ENCODE measurements at places on chromosomes 5 and 9. TPM values are rescaled to one million over a fixed set of nuclear protein-coding genes. Genes with fewer than 3 reads are reported as not detected.

DNA sequence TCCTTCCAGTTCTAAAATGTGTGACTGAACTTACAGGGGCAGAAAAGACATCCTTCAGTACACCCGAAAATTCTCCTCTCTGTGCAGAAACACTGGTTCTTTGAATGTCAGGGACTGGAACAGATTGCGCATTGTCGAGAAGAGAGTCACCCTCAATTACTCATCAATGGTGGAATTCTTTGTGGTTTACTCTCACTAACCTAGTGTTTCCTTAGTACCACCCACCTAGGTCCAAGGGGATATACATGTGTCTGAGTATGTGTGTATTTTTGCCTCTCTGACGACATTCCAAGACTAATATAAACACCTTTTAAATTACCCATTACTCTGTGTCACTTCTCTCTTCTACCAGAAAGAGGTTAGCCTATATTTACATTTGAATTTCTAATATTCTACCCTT lies 660.8 kb downstream of the TLE1 start:
- no peaks in the 10 kb centered on the region for H3K4me1 ChIP-seq
- no peak for DNase-seq
- H3K36me3 ChIP-seq = no peaks in the 10 kb centered on the region
- H3K4me3 ChIP-seq = no peak overlapping the region
- H3K27ac ChIP-seq = no peak overlapping the region

DNA sequence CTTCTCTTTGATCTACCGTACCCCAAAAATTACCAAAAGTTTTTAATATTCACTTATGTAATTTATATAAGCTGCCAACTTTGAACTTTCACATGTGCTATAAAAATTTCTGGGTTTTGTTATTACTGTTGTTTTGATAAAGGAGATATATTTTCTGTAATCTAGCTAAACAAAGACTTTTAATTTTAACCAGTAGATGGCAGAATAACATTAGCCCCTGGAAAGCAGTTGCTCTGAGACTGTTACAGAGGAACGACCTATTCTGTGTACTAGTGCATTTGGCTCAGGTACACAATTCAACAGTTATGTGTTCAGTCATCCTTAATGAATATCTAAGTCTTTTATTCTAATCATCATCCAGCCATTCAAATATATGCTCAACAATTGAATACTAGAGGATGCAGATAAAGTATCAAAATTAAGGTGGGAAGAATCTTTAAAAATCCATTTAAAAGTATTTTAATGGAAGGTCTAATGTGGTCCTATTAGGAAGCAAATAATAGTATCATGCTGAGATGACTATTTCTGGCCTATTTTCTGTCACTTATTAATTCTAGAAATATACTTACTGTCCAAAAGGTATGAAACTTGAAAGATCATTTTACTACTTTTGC lies 8.6 kb downstream of the KLHL9 start:
- no peak overlapping the region for H3K27ac ChIP-seq
- peaks cover 17% of the 10 kb centered on the region for H3K4me1 ChIP-seq
- no peaks in the 10 kb centered on the region for H3K36me3 ChIP-seq

- H3K4me1 ChIP-seq = no peaks in the 10 kb centered on the region
- H3K27me3 ChIP-seq = no peaks in the 10 kb centered on the region
- no peak overlapping the region for H3K27ac ChIP-seq
- no peak for DNase-seq
- H3K36me3 ChIP-seq = no peaks in the 10 kb centered on the region
Measured at GRCh38 chr9:78590068-78590467, 293.1 kb downstream of the PSAT1 start.

DNA sequence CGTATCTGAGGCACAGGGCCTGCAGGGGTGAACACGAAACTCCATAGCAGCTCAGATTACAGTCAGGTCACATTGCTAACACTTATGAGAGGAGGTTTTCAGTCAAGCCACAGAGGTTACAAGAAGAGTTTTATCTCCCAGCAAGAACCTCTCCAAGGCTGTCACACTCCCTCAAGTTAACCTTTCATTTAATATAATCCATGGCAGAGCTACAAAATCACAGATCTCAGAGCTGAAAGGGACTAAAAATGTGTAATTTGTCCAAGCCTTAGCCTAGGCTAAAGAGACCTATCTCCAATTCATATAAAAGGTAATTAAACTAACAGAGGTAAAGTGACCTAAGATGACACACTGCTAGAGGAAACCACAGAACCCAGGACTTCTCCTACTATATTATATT lies 57.2 kb downstream of the MLANA start:
- H3K27me3 ChIP-seq = no peaks in the 10 kb centered on the region
- H3K36me3 ChIP-seq = no peaks in the 10 kb centered on the region
- H3K4me1 ChIP-seq = peaks cover 5% of the 10 kb centered on the region

DNA sequence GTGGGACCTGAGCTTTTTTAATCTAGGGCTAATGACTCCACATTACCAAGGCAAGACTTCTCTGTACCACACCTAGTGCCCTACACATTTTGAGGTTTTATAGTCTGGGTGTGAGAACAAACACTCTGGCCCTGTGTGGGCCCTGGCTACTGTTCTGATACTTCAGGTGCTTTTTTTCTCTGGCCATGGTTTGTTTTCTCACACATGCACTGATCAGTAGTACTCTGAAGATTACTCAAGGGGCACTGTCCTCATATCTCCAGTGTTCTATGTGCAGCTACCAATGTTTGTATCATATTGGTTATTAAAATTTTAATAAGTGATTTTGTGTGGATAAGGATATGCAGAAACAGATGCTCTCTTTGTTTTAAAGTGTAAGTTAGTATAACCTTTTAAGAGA lies 5.9 kb upstream of the C9orf40 start:
- peaks cover 11% of the 10 kb centered on the region for H3K4me1 ChIP-seq
- DNase-seq = no peak
- no peaks in the 10 kb centered on the region for H3K36me3 ChIP-seq
- H3K4me3 ChIP-seq = no peak overlapping the region
- no peak overlapping the region for H3K27ac ChIP-seq
- no peaks in the 10 kb centered on the region for H3K27me3 ChIP-seq

GRCh38 chr9:120481248-120481647 lies 98.7 kb downstream of the CDK5RAP2 start:
- no peak overlapping the region for H3K4me3 ChIP-seq
- H3K4me1 ChIP-seq = no peaks in the 10 kb centered on the region
- no peaks in the 10 kb centered on the region for H3K27me3 ChIP-seq
- H3K36me3 ChIP-seq = peaks cover under 1% of the 10 kb centered on the region

DNA sequence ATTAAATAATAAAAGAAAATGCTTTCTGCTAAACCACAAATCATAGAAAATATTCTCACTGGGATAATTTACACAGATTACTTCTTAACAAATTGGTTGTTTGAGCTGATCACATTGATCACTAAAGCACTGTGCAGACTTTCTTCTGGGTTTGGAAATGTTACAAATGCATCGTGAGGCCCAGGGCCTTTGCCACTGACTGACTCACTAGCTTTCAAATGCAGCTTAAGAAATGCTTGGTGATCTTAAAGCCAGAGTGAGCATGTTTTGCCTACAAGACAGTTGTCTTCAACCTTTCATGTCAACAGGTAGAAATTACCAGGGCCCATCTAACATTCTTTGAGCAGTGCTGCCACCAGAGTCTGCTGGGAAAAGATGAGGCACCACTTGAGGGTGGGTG lies 252.3 kb upstream of the ADRA1B start:
- no peaks in the 10 kb centered on the region for H3K27me3 ChIP-seq
- no peak overlapping the region for H3K27ac ChIP-seq
- no peak overlapping the region for H3K4me3 ChIP-seq
- no peaks in the 10 kb centered on the region for H3K4me1 ChIP-seq
- no peaks in the 10 kb centered on the region for H3K36me3 ChIP-seq

- H3K36me3 ChIP-seq = no peaks in the 10 kb centered on the region
- no peak overlapping the region for H3K4me3 ChIP-seq
- no peaks in the 10 kb centered on the region for H3K27me3 ChIP-seq
- DNase-seq = peak; percentile 38
Measured at GRCh38 chr9:95008151-95008771, 281.8 kb downstream of the AOPEP start.

GRCh38 chr5:102875721-102876123 lies 120.6 kb downstream of the PAM start:
- no peak overlapping the region for H3K27ac ChIP-seq
- no peaks in the 10 kb centered on the region for H3K36me3 ChIP-seq
- no peaks in the 10 kb centered on the region for H3K27me3 ChIP-seq
- H3K4me1 ChIP-seq = peaks cover 12% of the 10 kb centered on the region
- DNase-seq = no peak

DNA sequence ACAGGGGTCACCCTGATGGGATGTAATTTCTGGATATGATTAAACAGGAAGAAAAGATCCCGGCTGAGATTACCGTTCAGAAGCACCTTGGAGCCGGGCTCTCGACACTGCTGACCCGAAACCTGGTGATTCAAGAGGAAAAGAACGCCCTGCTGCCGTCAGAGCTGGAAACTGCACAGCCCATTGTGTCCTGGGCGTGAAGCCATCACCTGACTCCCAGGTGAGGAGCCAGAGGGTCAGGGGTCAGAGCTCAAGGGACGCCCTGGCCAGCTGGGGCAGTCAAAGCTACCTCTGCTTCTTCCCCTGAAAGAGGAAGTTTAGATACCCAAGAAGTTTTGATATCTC lies 17.8 kb upstream of the SLC12A7 start:
- peaks cover 35% of the 10 kb centered on the region for H3K4me1 ChIP-seq
- no peaks in the 10 kb centered on the region for H3K27me3 ChIP-seq
- no peak overlapping the region for H3K4me3 ChIP-seq
- H3K36me3 ChIP-seq = no peaks in the 10 kb centered on the region

DNA sequence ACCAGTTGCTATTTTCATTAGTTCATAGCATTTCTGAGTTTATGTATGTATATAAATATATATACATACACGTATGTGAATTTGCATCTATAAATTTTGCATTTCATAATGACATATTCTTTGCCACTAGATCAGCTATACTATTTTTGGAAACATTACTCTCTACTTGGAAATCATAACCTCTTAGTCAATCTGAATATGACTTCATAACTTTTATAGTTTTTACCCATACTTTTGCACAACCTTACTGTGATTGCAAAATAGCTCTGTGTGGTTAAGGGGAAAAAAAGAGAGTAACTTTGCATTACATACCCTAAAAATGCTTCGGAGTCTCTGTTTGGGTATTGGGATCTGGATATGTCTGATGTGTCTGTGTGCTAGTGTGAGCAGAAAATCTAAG lies 44.9 kb upstream of the ADAMTSL1 start:
- H3K27me3 ChIP-seq = no peaks in the 10 kb centered on the region
- no peak for DNase-seq

GRCh38 chr9:36987891-36988290 lies 46.2 kb downstream of the PAX5 start:
- H3K27ac ChIP-seq = no peak overlapping the region
- no peak overlapping the region for H3K4me3 ChIP-seq
- no peak for DNase-seq
- H3K36me3 ChIP-seq = no peaks in the 10 kb centered on the region

DNA sequence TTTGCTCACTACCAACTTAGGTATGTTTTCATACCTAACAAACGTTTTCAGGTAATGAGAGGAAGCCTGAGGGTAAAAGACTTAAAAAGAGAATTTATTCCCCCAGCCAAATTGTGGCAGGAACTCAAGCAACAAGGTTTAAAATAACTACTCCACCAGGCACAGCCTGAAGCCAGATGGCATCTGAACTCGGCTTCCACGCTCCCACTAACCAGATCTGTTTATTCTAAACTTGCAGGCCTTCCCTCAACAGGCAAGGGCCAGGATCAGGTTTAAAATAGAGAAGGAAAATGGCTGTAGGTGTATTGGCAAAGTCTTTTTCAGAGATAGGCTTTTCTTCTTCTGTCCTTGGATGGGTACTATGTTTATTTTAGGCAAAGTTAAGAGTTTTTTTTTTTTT lies 89.4 kb downstream of the OTULIN start:
- no peak overlapping the region for H3K27ac ChIP-seq
- no peaks in the 10 kb centered on the region for H3K36me3 ChIP-seq
- DNase-seq = no peak
- H3K4me1 ChIP-seq = no peaks in the 10 kb centered on the region
- no peak overlapping the region for H3K4me3 ChIP-seq

DNA sequence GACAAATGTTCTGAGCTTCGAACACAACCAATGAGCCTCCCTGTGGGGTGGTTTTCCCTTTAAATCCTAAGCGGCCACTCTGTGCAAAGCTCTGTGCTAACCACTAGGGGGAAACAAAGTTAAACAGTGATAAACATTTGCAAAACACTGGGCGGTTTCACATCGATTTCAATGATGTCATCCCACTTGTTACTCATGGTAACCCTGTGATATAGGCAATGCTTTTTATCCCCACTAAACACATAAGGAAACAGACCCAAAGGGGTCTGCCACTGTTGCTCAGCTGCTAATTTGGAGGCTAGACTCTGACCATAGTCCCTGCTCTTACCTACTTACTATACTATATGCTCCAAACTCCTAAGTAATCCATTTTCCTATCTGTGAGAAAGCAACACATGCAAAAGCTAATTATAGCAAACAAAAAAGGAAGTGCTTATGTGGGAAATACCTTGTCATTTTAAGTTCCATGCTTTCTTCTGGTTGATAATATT lies 57.3 kb downstream of the PTPN3 start:
- DNase-seq = peak; percentile 39
- H3K36me3 ChIP-seq = no peaks in the 10 kb centered on the region
- peaks cover 3% of the 10 kb centered on the region for H3K4me1 ChIP-seq
- H3K4me3 ChIP-seq = no peak overlapping the region
- H3K27ac ChIP-seq = no peak overlapping the region
- no peaks in the 10 kb centered on the region for H3K27me3 ChIP-seq

DNA sequence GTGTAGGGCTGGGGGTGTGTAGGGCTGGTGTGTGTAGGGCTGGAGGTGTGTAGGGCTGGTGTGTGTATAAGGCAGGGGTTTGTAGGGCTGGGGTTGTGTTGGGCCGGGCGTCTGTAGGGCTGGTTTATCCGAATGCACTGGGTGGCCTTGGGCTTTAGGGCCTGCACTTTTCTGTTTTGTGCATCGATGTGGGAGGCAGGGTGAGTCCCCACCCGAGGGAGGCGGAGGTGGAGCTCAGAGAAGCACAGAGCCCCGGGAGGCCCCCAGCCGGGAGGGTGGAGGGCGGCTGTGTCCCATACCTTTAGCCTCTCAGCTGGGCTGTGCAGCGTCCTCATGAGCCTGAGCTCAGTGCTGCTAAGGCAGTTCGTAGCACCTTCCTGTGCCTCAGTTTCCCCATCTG lies 13.5 kb downstream of the COL5A1 start:
- no peak overlapping the region for H3K4me3 ChIP-seq
- H3K4me1 ChIP-seq = peaks cover 17% of the 10 kb centered on the region
- no peaks in the 10 kb centered on the region for H3K36me3 ChIP-seq

DNA sequence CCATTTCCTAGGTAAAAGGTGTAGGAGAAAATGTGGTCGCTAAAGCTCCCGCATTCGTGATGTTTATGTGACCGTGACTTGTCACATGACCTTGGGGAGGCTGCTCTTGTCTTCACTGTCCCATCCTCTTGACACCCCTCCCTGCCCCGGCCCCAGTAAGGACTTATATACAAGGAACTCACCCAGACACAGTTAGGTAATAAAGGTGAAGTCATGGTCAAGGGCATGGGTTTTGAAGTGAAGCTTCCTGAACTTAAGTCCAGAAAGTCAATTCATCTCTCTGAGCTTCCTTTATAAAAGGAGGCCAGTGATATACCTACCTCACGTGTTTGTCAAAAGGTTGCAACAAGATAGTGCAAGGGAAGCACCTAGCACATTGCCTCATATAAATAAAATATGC lies 17.6 kb downstream of the FGF1 start:
- no peaks in the 10 kb centered on the region for H3K4me1 ChIP-seq
- DNase-seq = no peak

Gene TAF11L5
- not detected for total RNA-seq

Gene DIPK1B
- 4.1 TPM for total RNA-seq

Gene GFI1B
- total RNA-seq = 1.7 TPM

Gene LVRN
- total RNA-seq = 7.6 TPM

Gene MEIKIN
- not detected for total RNA-seq

Gene CA9
- not detected for total RNA-seq

Gene ZBED3
- total RNA-seq = 1.9 TPM

Gene AGTPBP1
- total RNA-seq = 4.1 TPM

Gene KDM3B
- 101 TPM for total RNA-seq

Gene NME5
- total RNA-seq = not detected

Gene EFNA5
- 18.2 TPM for total RNA-seq

Gene LTC4S
- total RNA-seq = 3.0 TPM

Gene CCL28
- total RNA-seq = 111 TPM

Gene RANBP3L
- 1.2 TPM for total RNA-seq

All from transverse colon (tissue), 4 donors.